ENCODE measurements at places on chromosomes 4 and X.
A peak's percentile ranks its signal among the peaks of the same experiment; 100 is the strongest.

DNA sequence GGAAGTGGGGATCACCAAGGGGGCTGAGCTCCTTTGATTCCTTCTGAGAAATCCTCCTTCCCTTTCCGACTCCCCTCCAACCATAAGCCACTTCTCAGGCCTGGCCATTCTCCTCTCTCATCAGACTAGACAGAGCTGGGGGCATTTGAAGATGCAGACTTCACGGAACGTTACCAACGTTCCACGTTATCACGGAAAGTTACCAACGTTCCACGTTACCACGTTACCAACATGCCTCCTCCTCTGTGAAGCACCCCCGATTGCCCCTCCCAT, 85.4 kb upstream of the WWC2 start:
- DNase-seq = no peak

- no peak for DNase-seq
These were observed 20.2 kb downstream of the SHOX start for GRCh38 chrX:650811-651210.

GRCh38 chrX:7192871-7193270, 44.9 kb upstream of the PUDP start:
- no peak for DNase-seq

- DNase-seq = no peak
These were observed 43.7 kb downstream of the LDOC1 start for GRCh38 chrX:141133272-141133671.

DNA sequence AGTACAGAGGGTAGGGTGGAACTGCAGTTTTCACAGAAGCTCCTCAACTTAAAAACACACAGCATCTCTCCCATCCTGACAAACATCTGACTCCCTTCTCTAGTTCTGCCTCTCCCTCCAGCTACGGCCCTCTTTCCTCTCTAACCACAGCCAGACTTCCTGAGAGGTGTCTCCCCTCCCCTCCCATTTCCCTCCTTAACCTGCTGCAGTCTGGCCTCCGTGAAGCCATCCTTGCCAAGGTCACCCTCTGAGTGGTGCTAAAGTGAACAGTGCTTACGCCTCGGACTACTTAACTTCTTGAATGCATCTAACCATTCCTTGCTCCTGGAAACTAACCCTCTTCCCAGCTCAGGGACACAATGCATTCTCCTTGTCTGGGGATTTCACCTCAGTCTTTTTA, 53.3 kb downstream of the RTL5 start:
- no peak for DNase-seq

DNA sequence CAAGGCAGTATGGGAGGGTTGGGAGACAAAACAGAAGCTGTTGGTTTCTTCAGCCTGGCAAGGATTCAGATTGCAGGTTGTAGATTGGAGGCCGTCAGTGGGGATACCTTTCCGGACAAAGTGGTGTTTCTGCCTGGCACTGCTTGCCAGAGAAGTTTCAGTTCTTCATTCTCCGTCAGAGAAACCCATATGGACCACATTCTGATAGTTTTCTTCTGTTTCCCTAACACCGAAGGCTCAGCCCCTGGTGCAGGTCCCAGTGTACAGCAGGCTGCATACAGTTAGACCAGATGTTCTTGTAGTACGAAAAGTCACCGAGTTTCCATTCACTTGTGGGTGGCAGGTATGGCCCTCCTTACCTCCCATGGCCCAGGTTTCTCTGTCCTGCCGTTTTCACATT, 107.3 kb downstream of the PTTG2 start:
- DNase-seq = no peak

GRCh38 chr4:103104886-103105285, 5.3 kb upstream of the BDH2 start:
- DNase-seq = no peak

- peak; percentile 55 for DNase-seq
These were observed 125.4 kb upstream of the DMD start for GRCh38 chrX:33336783-33337182.

GRCh38 chr4:55500072-55500471, 46.6 kb downstream of the CLOCK start:
- DNase-seq = no peak

GRCh38 chr4:87118826-87119225, 101.6 kb downstream of the KLHL8 start:
- DNase-seq = peak; percentile 29

DNA sequence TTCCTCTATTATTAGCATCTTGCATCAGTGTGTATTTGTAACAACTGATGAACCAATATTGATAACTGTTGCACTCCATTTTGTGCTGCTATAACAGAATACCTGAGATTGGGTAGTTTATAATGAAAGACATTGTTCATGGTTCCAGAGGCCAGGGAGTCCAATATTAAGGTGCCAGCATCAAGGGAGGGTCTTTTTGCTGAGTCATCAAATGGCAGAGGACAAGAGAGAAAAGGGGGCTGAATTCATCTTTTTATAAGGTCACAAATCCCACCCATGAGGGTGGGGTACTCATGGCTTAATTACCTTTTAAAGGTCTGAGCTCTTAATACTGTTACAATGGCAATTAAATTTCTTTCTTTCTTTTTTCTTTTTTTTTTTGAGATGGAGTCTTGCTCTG, 7.2 kb downstream of the MYOZ2 start:
- DNase-seq = no peak

DNA sequence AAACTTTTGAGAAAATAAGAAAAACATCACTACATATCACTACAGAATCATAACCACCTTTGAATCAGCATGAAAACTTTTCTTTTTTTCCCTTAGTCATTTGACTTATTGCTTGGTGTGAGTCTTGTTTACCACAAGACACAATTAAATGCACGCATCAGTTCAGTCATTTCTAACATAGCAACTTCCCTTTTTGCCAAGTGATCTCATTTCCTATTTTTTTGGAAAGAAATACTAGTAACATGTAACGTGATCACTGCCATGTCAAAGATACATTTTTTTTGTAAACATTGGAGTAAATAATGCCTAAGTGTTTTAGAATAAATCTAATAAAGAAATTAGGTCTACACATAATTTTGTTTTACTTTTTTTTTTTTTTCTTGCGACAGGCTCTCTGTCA, 5.1 kb upstream of the CXCL8 start:
- DNase-seq = no peak

DNA sequence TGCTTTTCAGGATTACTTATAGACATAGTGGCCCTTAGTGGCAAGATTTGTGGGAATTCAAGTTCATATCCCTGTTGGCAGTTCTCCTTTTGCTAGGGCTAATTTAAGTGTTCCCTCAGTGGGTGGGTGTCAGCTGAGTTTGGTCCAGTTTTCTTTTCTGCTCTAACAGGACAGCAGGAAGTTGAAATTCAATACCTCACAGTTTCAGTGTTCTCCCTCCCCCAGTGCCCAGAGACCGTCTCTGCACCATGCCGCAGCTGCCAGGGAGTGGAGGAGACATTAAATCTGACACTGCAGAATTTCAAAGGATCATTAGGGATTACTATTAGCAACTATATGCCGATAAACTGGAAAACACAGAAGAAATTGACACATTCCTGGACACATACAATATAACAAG, 50.7 kb downstream of the UBE2NL start:
- DNase-seq = no peak

DNA sequence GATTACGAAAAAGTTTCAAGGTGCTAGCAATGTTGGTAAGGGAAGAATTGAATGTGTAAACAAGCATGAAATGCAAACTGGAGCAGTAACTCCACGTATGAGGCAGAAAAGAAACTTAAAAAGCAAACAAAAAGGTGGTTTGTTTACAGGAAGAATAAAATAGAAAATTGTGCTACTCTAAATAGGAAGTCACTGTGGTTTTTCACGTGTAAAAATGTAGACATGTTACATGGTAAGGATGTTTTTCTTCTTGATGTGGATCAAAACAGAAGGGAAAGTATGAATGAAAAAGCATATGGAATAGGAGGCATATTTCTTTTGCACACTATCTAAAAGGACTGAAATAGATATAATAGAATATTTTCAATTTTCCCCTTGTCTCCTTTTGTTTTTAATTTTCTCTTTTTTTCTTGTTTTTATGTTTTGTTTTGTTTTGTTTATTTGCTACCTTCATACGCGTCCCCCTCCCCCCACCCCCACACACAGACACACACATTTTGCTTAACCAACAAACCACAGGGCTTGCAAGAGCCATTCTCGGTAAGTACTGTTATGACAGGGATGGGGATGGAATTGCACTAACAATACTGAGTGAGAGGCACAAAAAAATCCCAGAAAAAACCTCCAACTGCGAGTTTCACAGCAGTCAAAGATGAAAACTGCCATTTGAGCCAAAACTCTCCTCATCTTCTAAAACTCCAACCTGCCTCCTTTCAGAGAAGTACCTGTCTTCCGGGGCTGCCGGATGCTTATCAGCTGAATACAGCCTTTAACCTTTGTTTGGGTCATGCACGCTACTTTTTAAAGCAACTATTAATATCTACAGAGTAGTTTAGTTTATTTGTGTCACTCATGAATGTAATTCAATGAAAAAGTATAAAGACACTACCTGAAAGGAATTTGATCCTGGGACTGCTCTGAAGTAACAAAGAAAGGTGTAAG, 135.8 kb downstream of the IL15 start:
- DNase-seq = no peak

DNA sequence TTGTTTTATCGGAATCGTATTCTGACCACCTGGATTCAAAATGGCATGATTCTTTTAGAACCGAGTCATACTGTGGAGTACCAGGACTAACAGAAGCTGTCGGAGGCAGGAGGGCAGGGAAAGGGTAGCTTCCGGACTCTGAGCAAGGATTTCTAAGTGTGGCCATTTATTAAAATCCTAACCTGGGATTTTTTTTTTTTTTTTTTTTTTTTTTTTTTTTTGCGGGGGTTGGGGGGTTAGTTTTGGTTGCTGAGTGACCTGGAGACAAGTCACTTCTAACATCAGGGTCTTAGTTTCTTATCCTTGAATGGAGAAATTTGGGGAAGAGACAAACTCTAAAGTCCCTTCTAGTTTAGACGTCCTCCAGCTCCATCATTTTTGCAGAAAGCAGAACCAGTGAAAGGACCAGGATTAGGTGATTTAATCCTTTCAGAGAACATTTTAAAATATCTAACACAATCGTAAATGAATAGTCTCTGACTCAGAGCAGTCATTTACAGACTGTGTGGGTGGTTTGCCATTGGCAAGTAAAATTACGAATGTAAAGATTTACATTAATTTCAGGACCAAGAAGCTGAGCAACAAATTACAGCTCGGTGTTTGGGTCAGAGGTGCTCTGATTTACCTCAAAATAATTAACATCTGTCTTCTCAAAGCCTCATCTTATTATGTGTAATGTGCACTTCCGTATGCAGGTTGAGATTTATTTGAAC, 7.3 kb downstream of the SLC25A5 start:
- peak; percentile 31 for DNase-seq

- no peak for DNase-seq
These were observed 2497.3 kb downstream of the ARAP2 start for GRCh38 chr4:33746979-33747378.

DNA sequence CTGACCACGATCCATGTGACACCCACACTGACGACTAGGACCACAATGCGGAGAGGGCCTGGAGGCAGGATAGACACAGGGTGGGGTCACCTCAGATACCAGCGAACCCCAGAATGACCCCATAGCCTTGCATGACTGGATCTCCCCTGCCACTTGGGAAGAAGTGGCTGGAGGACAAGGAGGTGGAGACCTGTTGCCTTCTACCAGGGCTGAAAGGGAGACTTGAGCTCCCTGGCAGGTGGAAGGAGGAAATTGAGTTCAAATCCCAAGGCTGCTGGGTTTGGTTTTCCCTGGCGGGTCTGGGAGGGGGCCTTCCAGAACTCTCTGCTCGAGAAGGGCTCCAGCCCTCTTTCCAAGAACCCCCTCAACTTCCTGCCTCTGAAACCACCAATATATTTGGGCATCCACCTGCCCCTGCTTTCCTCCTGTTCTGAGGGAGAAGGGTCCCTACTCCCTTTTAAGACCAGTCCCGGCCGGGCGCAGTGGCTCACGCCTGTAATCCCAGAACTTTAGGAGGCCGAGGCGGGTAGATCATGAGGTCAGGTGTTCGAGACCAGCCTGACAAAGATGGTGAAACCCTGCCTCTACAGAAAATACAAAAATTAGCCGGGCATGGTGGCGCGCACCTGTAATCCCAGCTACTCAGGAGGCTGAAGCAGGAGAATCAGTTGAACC, 3.0 kb downstream of the FAM3A start:
- DNase-seq = no peak

DNA sequence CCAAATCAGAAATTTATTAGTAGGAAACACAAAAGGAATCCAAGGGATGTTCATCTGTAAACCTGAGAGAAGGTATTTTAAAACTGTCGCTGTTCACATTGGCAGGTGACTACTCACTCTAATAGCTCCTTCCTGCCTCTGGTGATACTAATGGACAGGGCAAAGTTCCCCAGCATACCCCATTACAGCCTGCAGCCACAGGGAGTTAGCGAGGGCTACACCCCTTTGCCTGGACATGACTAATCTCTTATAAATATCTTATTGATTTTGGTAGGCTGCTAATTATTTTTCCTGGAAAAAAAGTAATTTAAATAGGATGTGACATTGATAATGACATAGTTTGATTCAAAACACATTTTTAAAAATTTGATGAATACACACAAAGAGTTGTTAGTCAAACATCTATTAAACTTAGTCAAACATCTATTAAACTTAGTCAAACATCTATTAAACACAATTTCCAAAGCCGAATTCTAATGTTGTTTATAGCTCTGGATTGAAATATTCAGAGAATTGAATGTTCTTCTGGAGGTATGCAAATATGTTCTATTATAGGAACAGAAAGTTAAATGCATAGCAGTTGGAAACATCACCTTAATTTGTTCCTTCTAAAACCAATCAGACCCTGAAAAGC, 83.0 kb upstream of the CBR4 start:
- DNase-seq = no peak

GRCh38 chr4:15592799-15593198, 62.4 kb downstream of the FBXL5 start:
- DNase-seq = no peak

- peak; percentile 2 for DNase-seq
These were observed 24.3 kb upstream of the TET2 start for GRCh38 chr4:105122350-105122749.

- no peak for DNase-seq
These were observed 21.9 kb upstream of the RP2 start for GRCh38 chrX:46814966-46815365.

DNA sequence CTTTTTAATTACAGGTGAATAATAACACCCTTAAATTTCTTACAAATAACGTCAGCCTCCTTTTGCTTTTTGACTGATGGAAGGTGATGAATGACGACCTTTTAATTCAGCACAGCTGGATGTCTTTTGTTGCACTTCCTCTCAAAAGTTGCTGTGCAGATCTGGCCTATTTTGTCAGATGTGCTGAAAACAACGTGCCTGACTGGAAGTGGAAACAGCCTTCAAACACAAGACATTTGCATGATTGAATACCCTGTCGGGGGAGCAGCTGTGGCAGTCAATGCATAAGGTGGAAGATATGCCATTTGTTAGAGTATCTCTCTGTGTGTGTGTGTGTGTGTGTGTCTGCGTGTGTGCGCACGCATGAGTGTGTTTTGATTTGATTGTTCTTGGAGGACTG, 579.7 kb downstream of the SPRY1 start:
- peak; percentile 9 for DNase-seq

- DNase-seq = peak; percentile 72
These were observed 433 bp downstream of the MMAA start for GRCh38 chr4:145619639-145619996.
